ENCODE measurements at places on chromosomes 1 and 21.

DNA sequence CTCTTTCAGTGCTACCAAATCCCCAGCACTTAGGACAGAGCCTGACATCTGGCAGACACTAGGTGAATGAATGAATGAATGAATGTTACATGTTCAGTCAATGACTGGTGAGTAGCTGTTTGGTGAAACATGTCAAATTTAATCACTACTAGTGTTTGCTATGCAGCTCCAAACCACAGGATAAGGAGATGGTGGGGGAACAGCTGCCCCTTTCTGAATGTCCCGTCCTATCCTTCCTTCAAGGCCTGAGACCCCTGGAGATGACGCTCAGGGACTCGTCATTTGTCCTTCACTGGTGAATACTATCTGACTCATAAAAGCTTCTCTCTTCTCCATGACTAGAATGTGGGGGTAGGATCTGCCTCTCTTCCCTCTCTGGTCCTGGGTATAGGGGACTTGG lies 175.4 kb downstream of the HIVEP3 start:
- DNase-seq = no peak

- DNase-seq = no peak
These were observed 38.0 kb downstream of the KDM1A start for GRCh38 chr1:23057301-23057700.

DNA sequence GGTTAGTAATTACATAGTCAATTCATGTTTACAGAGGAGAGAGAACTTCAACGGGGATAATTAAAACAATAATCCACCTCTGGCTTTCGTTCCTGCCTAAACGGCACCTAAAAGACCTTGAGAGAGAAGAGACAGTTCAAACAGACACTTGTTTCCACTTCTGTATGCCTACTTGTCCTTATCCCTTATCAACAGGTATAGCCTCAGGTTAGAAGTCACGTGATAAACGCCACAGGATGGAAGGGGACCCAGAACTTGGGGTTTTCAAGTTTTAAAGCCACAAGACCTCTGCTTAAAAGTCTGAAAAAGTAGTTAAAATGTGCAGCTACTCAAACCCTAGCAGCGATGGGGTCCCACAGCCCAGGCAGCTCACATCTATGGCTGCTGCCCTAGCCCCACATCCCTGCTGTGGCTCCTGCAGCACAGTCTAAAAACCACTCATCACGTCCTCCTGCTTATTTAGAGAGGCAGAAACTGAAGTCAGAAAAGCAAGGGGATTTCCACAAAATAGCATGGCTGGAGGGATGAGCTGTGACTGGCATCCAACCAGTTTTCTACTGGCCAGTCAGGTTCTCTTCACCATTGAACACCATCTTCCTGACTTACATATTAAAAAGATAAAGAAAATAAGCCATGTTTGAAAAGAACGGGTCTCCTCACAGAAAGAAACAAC lies 51.2 kb upstream of the SEC16B start:
- no peak for DNase-seq

DNA sequence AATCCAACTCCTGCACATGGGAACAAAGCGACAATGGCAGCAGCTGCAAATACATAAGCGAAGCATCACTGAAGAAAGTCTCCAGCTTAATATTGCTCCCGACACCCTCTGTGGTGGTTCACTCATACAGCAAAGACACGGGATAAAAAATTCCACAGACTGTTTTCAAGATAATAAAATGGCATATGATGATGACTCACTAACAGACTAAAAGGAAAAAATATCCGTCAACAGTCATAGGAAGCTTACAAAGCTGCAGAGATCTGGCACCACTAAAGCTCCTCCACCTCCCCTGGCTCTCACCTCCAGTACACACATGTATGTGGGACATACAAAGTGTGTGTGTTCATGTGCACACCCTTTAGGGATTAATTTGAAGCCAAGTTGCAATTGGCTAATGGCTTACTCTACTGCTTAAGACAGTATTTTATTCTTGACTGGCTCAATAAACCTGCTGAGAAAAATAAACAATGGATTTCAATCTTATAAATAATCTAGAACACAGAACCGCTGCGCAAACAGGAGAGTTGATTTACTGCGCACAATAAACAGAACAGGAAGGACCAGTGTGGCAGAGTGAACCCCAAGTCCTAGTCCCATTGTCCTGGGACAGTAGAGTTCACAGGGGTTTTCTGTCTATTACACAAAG lies 94.4 kb downstream of the SLC45A1 start:
- DNase-seq = no peak

- no peak for DNase-seq
These were observed 112.6 kb downstream of the GRIK1 start for GRCh38 chr21:29827236-29827635.

DNA sequence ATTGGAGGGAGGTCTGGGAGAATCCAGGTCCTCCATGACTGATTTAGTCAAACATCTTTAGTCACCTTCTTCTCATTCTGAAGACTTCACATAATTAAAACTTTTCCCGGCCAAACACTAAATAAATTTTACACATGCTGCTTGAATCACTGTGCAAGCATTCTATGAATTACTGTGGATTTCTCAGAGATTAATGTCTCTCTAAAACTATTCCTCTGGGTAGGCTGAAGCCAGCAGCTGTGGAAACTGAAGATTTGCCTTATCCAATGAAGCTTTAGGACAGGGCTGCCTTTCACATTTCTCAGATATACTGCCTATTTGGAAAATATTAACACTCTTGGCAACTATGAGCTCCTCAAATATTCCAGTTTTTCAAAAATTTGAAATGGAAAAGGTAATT lies 61.7 kb downstream of the JMJD4 start:
- DNase-seq = no peak

DNA sequence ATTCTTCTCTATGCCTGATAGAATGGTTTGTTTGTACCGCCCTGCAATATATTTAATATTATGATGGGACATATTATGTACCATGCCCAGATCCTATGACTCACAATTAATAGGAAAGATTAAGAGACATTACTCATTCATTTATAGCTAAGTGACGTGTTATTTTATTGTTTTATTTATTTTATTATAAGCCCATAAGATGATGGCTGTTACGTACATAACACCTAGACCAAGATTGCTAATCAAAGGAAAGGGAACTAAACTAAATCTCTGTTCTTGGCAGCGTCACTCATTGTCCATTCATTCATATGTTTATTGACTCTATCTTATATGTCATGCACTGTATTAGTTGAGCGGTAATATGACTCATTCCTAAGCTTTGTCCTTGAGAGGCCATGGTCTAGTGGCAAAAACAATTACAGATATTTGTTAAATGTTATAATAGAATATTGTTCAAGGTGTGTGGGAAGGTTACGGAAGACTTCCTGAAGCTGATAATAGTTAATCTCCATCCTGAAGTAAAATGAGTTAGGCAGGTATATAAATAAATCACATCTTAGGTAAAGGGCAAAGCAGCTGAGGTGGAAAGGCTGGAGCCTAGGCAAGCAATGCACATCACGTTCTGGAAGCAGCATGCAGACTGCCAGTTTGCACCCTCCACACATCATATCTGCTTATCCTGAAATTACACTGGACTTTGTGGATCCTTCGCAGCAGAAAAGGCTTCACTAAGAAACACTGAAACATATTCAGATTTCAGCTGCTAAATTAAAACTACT lies 16.6 kb upstream of the CD55 start:
- DNase-seq = no peak

- DNase-seq = no peak
These were observed 88.3 kb upstream of the SELENON start for GRCh38 chr1:25711555-25712298.

DNA sequence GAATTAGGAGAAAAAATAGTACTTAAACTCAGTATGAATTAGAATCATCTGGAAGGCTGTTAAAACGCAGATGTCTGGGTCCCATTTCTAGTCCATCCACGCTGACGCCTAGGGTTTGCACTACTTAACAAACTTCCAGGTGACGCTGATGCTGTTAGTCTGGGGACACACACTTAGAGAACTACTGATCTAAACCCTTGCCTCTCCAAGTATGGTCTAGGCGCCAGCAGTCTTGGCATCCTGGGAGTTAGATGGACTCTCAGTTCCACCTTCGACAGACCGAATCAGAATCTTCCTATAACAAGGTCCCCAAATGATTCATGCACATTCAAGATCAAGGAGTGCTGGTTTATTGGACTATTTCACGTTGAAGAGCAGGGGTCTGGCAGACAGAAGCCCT lies 11.5 kb downstream of the DIO1 start:
- DNase-seq = no peak

DNA sequence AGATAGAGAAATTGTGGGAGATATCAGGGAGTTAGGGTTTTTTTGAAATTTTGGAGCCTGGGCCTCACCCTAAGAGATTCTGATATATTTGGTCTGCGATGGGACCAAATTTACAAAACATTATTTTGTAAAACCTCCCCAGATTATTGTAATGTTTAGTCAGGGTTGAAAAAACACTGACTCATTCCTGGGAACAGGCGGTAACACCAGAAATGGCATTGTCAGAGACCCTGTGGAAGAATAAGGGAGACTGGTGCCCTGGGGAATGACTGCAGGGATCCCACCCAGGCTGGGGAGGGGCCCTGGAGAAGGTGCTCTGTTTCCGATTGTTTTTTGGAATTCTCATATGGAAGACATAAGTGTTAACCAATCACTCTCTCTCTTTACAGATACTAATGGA lies 13.1 kb upstream of the STRIP1 start:
- no peak for DNase-seq

GRCh38 chr1:244341455-244342450 lies 110.0 kb downstream of the ADSS2 start:
- DNase-seq = no peak

DNA sequence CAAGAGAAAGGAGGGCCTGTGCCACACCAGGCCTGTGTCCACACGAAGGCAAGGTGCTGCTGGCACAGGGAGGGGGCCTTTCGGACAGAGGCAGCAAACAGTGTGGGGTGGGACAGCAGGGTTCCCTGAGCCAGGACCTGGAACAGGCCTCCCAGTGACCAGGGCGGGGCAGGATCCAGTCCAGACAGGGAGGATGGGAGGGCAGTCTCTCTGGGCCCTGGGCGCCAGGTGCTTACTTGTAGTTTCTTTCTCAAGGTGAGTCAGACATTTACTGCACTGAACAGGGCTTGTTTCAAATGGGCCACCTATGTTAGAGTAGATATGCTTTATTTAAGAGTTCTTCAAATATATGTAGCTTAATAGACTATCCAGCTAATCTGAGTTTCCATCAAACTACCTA lies 52.8 kb upstream of the STUM start:
- DNase-seq = no peak

DNA sequence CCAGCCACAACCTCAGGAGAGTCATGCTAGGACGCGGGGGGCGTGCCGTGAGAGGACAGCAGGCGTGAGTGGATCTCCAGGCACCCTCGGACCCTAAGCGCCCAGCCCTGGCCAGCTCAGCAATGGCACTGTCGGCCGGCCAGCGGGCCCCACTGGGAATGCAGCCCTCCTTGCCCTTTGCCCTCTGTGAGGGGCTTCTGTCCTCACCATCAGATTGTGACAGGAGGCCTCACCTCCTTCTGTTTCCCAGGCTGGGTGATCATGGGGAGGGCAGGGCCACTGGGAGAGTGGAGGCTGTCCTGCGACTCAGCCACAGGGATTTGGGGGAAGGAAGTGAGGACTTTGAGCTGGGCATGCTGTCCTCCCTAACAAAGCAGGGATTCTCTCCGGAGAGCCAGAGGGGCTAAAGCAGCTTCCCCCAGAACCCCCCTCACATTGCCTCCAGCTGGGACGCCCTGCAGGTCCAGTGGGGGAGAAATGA lies 6.6 kb upstream of the LRRC3 start:
- DNase-seq = no peak

- no peak for DNase-seq
These were observed 1.1 kb upstream of the THEM5 start for GRCh38 chr1:151854658-151855057.

GRCh38 chr21:16404776-16405175 lies 675.0 kb downstream of the USP25 start:
- DNase-seq = no peak

DNA sequence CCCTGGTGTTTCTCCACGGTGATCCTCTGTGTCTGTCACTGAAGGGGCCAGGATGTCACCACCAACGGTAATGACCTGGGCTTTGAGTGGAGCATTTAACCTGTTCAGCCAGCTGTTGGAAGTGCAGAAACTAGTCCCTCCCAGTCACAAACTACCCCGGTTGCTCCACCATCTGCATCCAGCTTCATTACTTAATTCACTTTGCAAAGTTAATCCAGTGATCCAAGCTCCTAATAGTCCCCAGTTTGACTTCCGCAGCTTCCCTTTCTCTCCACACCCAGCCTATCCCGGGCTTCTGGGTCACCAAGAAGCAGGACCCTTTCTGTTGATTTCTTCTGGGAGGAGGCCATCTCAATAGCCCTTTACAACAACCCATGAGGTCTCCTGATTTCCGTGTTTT lies 63.5 kb downstream of the MDM4 start:
- no peak for DNase-seq

- DNase-seq = no peak
These were observed 36.5 kb downstream of the TESK2 start for GRCh38 chr1:45454464-45454863.

DNA sequence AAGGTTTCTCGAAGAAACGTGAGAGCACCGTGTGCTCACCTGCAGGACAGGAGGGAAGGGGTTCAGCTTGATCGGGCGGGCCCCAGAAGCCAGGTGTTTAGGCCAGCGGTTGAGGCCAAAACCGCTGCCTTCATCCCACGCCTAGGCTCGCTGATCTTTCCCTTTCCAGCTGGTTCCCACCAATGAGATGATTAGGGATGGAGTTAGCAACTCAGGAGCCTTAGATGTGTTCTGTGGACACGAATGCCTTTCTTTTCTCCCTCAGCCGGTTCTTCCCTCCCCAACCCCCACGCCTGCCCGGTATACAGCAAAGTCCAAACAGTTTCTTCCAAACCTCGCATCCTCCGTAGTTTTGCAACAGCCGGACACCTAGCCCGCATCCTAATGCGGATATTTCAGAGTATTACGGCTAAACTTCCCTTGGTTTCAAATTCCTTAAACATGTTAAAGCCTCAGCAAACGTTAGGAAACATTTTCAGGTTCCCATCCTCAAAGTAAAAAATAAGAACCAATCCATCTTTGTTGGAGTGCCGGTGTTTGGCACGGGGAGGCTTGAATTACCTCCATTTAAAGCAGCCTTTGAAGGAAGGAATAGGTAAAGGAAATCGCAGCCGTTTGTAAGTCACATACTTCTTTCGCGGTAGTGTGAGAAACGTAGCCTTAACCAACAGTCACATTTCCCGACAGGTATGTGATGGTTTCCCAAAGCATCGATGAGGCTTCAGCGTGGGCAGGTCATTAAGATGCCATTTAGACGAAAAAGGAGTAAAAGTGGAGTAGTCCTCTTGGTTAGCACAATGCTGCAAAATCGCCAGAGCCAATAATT lies 1.1 kb downstream of the LRRC8C start:
- DNase-seq = peak; percentile 68

- DNase-seq = no peak
These were observed 33.4 kb upstream of the ARHGAP29 start for GRCh38 chr1:94270801-94271203.

All from right kidney (tissue), 9 donors.